T-helper 17 cell (primary cell): ENCODE measurements at places on chromosomes 6 and 20.

GRCh38 chr20:4681401-4681800, 40.3 kb upstream of the PRND start:
- DNase-seq: no peak

- DNase-seq: no peak
These were observed 33.4 kb upstream of the PLN start for GRCh38 chr6:118514689-118515088.

- no peak for DNase-seq
These were observed 10.4 kb upstream of the THBD start for GRCh38 chr20:23059846-23060245.

DNA sequence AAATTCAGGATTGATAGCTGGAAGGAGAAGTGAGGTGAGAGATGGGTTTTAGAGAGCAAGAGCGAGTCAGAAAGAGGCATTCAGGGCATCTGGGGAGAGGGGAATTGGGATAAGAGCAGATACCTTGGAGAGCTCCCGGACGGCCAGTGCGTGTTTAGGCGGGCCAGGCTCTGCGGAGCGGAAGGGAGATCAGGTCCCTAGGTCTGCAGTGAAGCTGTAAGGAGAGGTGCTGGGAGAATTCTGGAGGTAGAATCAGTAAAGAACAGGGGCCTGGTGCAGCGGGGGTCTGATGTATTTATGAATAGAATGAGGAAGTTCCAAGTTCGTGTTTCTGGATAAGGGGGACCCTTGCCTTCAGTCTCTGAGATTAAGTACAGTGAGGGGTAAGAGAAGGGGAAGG, 47.4 kb upstream of the FAM83D start:
- no peak for DNase-seq

GRCh38 chr6:42300701-42301100, 83.0 kb upstream of the MRPS10 start:
- no peak for DNase-seq

DNA sequence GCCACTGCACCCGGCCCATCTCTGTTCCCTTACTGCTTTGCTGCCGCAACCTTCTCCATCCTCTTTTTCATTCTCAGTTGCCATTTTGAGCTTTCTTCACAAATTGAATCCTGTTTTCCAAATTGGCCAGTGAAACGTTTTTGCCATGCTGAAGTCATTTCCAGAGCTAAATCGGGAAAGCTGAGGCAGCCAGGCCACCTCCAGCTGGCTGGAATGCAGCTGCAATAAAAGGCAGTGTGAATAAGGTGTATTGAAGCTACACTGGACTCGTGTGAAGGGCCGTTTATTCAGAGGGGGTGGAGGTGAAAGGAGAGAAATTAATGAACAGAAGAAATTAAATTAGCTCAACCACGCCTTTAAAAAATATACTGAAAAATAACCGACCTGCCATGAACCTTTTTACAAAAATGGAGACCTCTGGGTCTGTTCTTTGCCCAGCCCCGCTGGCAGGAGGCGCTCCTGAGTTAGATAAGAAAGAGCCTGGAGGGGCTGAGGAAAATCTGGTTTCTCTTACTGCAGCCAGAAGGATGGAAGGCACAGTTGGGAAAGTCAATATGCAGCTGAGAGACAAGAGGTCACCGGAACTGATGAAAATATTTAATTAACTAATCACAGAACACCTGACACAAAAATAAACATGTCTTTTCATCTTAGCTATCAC, 283.9 kb downstream of the FOXC1 start:
- DNase-seq: no peak

DNA sequence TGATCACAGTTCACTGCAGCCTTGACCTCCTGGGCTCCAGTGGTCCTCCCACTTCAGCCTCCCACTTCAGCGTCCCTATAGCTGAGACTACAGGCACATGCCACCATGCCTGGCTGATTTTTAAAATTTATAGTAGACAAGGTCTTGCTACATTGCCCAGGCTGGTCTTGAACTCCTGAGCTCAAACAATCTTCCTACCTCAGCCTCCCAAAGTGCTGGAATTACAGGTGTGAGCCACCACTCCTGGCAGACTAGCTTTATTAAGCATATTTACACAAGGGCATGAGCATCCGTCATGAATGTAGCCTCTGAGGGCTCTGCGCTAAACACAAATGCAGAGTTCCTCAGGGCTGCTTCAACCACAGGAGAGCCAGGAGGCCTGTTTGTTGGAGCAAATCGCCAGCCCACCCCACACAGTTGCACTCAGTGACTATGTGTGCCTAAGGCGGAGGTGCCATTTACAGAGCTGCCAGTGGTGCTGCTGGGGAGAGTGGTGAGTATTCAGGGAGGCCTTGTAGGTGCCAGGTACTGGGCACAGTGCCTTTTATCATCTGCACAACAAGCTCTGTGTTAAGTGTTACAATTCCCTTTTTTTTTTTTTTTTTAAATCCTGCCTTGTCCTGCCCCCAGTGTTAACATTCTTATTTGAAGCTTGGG, 78.2 kb downstream of the PSMG4 start:
- no peak for DNase-seq

- DNase-seq: peak; percentile 56
These were observed 55.1 kb downstream of the IRF4 start for GRCh38 chr6:446418-447366.
